T-cell (primary cell): ENCODE measurements at places on chromosomes 13 and 19. TPM values are rescaled to one million over a fixed set of nuclear protein-coding genes. Genes with fewer than 3 reads are reported as not detected.

SLC10A2 gene
- not detected for total RNA-seq

GGN gene
- total RNA-seq: 0.60 TPM

ZNF440 gene
- 19.5 TPM for total RNA-seq

ZNF570 gene
- 12.5 TPM for total RNA-seq

DNA sequence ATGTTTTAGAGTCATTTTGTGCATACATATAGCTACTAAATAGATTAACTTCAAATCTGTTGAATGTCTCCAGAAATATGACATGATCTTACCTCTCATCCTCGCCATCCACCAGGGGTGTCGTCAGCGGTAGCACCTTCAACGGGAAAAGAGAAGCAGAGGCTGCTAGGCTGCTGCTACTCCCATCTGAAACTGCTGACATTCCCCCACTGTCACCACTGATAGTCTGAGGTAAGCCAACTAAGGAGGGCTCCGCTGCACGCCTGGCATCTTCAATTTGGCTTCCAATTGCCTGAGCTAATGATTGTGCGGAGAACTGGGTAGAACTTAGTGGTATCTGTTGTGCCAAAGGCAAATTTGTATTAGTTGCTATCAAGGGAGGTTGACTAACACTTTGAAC, 3.1 kb downstream of the TSC22D1 start:
- DNase-seq: no peak
- no peak overlapping the region for H3K4me3 ChIP-seq
- no peak overlapping the region for H3K27ac ChIP-seq

GRCh38 chr19:41535029-41535622, 40.8 kb upstream of the CEACAM21 start:
- DNase-seq: no peak
- H3K27ac ChIP-seq: peak overlapping the region; percentile 37
- H3K4me3 ChIP-seq: no peak overlapping the region

- H3K36me3 ChIP-seq: no peaks in the 10 kb centered on the region
- H3K27me3 ChIP-seq: no peaks in the 10 kb centered on the region
- no peak for DNase-seq
These were observed 85.2 kb downstream of the LRRC63 start for GRCh38 chr13:46296921-46297320.

DNA sequence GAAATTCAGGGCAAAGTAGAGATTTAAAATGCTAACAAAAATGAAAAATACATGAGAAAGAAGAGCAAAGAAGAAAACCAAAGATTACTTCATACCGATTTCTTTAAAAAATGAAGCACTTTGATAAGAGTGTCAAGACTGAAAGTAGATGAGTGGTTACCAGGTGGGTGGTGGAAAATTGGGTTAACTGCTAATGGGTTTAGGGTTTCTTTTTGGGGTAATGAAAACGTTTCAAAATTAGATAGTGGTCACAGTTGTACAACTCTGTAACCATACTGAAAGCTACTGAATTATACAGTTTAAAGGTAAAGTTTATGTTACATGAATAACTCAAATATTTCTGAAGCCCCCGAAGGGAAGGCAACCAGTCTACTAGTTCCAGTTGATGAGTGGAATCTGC, 179.4 kb downstream of the NDFIP2 start:
- H3K36me3 ChIP-seq: no peaks in the 10 kb centered on the region
- DNase-seq: no peak
- H3K4me1 ChIP-seq: no peaks in the 10 kb centered on the region
- H3K27me3 ChIP-seq: peaks cover 5% of the 10 kb centered on the region

- no peaks in the 10 kb centered on the region for H3K27me3 ChIP-seq
- H3K4me1 ChIP-seq: no peaks in the 10 kb centered on the region
- H3K27ac ChIP-seq: no peak overlapping the region
- H3K4me3 ChIP-seq: no peak overlapping the region
- no peak for DNase-seq
These were observed 190.6 kb downstream of the MZT1 start for GRCh38 chr13:72536714-72537394.

DNA sequence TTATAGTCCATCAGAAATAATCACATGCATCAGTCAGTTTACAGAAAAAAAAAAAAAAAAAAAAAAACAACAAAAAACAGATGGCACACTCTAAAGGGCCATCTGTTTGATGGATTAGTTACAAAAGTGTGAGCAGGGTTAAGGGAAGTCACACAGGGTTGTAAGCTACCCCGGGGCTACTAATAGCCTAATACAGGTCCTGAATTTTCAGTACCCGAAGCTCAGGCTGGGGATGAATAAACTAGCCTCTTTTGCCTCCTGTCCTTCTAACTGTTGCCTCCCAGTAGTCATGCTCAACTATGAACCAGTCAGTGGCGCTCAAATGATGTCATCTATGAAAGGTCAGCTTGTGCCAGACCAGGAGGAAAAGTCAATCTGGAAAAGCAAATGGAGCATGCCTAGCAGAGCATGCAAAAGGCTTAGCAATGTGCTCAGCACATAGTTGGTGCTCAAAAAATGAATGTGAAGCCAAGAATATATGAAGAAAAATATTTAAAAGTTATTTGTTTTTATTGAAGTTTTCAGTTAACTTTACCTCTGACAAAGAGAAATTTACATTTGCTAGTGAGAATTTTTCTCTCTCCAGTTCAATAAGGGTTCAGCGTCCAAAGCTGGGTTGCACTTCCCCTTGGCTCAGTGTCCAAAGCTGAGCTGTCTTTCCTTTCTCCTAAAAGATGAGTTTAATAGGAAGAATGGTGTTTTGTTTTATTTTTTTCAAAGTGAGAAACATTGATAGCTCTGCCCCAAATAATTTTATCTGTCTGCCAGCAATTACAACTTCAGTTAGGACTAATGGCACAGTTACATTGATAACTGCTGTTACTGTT, 30.8 kb upstream of the LRCH1 start:
- H3K27me3 ChIP-seq: no peaks in the 10 kb centered on the region
- H3K27ac ChIP-seq: no peak overlapping the region
- no peaks in the 10 kb centered on the region for H3K4me1 ChIP-seq
